H1 (cell line): ENCODE measurements at places on chromosomes 11 and 22. TPM values are rescaled to one million over a fixed set of nuclear protein-coding genes. Genes with fewer than 3 reads are reported as not detected.
A peak's percentile ranks its signal among the peaks of the same experiment; 100 is the strongest.

Gene SMC1B
- total RNA-seq = not detected in 2 replicates

Gene PACSIN3
- 47.2 and 59.3 TPM in 2 replicates for total RNA-seq

Gene CCDC188
- total RNA-seq = not detected in 2 replicates

Gene RGL4
- total RNA-seq = not detected in 2 replicates

Gene AMBRA1
- 35.6 and 37.4 TPM in 2 replicates for total RNA-seq

Gene DSCAML1
- 0.19 and 0.27 TPM in 2 replicates for total RNA-seq

Gene AAMDC
- total RNA-seq = 19.5 and 20.9 TPM in 2 replicates

Gene APOA4
- not detected in 2 replicates for total RNA-seq

Gene TM7SF2
- total RNA-seq = 40.1 and 42.4 TPM in 2 replicates

Gene BCO2
- total RNA-seq = 0.63 and 0.82 TPM in 2 replicates

Gene SCARF2
- 9.8 and 10.0 TPM in 2 replicates for total RNA-seq

Gene NRIP3
- 7.1 and 7.8 TPM in 2 replicates for total RNA-seq

Gene CFAP300
- 1.5 and 2.1 TPM in 2 replicates for total RNA-seq

Gene BTBD18
- total RNA-seq = not detected in 2 replicates

Gene PITPNM1
- total RNA-seq = 52.7 and 55.0 TPM in 2 replicates

Gene GLYAT
- total RNA-seq = not detected in 2 replicates

- no peak for DNase-seq
These were observed 23.1 kb downstream of the CD6 start for GRCh38 chr11:60994541-60995080.

GRCh38 chr11:120867531-120867930, 156.4 kb upstream of the TBCEL start:
- DNase-seq = no peak

DNA sequence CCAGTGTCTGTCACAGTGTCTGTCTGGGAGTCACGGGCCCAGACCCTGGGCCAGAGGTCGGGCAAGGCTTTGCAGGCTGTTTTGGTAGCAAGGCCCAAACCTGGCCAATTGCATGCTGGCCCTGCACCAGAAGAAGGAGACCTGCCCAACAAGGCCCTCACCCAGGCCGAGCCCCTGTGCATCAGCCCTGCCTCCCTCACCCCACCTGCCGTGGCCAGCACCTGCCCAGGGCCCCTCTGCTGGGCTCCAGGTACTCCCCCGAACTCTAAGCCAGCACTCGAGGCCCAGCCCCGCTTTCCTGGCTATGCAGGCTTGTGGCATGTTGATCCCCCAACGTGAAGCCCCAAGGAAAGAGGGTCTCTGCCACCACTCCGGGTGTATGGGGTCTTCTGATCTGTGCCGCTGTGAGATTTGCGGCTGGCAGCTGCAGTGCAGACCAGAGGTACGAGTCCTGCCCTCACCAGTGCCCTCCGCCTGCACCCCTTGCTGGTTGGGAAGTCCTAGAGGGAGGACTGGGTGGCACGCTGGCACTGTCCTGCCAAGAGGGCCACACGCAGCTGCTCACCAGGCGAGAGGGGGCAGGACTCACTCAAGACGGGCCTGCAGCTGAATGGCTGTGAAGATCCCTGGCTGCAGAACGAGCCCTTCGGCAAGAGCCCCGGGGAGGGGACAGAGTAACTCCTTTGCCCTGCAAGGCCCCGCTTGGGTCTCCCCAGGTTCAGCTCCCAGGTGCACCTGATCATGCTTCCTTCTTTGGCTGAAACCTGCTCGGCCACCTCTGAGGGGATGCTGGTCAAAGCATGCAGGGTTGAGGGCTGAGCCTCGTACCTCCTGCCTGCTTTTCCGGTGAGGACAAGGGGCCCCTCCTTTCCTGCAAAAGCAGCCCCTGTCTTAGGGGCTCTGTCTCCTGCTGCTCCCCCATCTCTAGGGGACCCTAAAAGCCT, 6.7 kb upstream of the SEPTIN5 start:
- no peak for DNase-seq

- DNase-seq = no peak
These were observed 64.2 kb downstream of the HIPK3 start for GRCh38 chr11:33321422-33321821.

DNA sequence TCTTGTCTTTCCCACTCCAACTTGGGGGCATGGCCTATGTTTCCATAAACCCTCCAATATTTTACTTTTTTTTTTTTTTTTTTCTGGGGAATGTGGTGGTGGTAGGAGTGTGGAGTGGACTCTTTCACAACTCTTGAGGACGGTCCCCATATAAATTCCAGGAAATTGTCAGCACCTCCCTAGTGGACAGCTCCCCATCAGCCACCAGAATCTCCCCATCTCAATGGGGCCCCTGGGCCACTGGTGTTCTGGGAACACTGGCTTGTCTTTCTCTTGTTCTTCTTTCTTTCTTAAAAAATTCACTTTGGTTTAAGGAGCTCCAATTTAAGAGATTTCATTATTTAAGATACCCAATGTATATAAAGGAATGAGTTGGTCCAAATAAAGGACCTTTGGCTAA, 74.1 kb downstream of the ADM start:
- DNase-seq = peak; percentile 57

GRCh38 chr11:73344191-73344607, 32.0 kb upstream of the RELT start:
- no peak for DNase-seq

GRCh38 chr11:122598971-122599370, 56.6 kb upstream of the UBASH3B start:
- no peak for DNase-seq

GRCh38 chr11:843086-843734, 558 bp downstream of the TSPAN4 start:
- no peak for DNase-seq

- DNase-seq = no peak
These were observed 9.2 kb downstream of the FADD start for GRCh38 chr11:70212227-70212811.

DNA sequence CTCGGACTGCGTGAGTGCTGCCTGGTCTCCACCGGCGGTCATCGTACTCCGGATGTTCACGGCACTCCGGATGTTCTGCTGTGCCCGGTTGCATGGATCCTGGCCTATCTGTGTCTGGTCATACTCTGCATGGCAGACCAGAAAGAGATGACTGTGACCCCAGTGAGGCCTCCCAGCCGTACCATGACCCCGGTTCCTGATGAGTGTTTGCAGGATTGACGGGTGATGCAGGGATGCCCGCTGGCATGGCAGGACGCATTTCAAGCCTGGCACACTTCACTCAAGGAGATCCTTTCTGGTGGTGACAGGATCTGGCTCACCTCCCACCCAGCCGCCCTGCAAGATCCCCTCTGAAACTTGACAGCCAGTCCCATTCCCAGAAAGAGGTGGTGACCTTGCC, 6.3 kb downstream of the GLB1L2 start:
- no peak for DNase-seq

DNA sequence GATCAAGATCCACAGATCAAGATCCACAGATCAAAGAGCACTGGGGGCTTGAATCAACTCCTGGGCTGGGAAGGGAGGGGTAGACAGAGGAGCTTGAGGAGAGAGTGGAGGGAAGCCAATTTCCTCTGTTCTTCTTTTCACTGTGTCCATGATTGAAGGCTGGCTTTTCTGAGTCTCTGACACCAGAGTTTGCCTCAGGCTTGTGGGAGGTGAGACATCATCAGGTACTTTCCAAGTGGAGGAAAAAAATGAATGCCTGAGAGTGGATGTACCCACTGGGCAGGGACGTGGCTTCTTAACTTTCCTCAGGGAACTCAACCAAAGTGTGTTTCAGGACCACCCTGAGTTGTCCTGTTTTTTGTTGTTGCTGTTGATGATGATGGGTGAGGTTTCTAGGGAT, 11.0 kb upstream of the HEPHL1 start:
- DNase-seq = no peak

DNA sequence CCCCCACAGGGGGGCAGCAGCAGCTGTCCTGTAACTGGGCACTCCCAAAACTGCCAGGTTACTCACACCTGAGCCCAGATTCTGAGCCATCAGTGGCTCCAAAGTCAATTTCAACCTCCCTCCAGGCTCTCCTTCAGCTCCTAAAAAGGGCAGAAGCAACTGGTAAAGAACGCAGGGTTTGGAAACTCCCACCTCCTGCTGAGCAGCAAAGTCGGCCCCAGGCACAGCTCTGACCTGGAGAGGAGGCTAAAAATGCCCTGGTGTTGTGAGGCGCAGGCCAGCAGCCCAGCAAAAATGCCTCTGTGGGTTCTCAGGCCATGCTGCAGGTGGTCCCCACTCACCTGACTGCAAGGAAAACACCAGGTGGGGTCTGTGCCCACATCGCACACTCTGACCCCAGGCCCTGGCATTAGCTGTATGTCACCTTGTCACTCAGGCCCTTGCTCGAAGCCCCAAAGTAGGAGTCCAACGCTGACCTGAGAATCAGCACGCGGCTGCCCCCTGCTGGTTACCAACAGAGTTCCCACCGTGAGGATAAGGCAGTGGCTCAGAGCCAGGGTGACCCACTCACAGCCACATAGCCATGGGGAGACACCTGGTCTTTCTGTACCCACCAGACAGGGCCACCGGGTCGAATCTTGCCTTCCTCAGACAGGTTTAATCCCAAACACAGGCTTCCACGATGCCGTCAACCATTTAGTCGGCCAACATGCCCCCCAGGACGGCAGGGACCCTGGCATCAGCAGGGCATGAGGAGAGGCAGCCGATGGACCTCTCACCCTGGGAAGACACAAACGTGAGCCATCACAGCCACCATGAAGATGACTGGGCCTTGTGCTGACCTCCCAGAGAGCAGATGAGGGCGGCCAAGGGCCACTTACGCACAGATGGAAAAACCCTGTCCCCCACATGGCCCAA, 11.1 kb downstream of the POLR3H start:
- DNase-seq = no peak

DNA sequence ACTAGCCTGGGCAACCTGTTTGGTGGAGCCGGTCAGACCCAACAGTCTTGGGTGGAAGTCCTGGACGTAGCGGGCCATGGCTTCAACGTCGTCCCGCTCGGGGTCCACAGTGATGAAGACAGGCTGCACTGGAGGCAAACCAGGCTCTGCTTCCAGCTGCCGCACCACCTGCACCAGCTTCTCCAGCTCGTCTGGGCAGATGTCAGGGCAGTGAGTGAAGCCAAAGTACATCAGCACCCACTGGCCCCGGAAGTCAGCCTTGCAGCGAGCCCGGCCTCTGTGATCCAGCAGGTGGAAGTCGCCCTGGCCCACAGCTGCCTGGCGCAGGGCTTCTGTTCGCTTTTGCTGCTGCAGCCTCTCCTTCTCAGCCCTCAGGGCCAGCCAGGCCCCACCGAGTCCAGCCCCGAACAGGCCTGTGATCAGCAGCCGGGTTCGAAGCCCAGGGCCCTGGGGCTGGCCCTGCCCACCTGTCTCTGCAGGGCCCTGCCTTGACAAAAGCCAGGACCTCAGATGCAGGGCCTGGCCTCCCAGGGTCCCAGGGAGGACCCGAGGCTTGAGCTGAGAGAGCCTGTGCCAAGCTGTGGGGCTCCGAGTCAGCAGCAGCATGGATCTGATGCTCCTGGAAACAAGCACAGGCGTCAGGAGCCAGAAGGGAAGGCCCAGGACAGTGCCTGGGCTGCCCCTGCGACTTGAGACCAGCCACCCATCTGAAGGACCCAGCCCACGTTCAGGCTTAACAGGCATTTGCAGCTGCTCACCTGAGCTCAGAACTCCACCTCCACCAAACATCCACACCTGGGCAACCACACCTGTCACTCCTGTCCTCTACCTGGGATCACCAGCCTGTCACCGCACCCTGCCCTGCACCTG, 1.4 kb downstream of the SCO2 start:
- no peak for DNase-seq

GRCh38 chr22:31496735-31497146, 405 bp downstream of the SFI1 start:
- DNase-seq = no peak

DNA sequence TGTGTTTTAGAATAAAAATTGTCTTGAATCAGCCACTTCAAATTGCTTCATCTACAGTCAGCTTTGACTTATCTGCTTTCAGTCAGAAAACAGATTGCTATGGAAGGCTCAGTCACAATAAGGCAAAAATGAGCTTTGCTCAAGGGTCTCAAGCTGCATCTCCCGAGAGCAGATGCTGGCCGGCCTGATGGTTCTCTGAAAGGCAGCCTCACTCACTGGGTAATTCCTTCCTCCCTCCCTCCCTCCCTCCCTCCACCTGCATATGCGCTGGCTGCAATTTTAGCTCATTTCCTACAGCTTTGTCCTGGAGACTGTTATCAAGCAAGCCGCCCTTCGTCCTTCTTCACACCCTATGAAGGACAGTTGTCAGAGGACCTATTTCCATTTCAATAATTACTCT, 1.6 kb upstream of the IZUMO1R start:
- no peak for DNase-seq

GRCh38 chr11:116519499-116519898, 253.3 kb downstream of the BUD13 start:
- no peak for DNase-seq

- no peak for DNase-seq
These were observed 47.0 kb upstream of the ARFGAP3 start for GRCh38 chr22:42904050-42904449.

DNA sequence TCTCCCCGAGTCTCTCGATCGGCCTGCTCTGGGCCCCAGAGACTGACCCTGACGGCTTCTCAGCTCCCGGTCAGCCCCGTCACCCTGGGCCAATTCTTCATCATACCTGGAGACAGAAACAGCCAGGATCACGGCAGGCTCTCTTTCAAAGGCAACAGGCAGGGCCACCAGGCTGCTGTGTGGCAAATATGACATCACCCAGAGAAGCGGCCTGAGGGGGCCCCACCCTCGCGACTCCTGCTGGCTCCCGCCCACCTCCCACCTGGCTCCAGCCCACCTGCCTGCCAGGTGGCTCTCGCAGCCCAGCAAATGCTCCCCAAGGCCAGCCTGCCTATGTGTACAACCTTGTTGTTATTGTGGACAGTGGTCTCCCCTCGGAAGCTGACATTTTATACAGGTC, 24.9 kb upstream of the PACSIN2 start:
- DNase-seq = no peak

DNA sequence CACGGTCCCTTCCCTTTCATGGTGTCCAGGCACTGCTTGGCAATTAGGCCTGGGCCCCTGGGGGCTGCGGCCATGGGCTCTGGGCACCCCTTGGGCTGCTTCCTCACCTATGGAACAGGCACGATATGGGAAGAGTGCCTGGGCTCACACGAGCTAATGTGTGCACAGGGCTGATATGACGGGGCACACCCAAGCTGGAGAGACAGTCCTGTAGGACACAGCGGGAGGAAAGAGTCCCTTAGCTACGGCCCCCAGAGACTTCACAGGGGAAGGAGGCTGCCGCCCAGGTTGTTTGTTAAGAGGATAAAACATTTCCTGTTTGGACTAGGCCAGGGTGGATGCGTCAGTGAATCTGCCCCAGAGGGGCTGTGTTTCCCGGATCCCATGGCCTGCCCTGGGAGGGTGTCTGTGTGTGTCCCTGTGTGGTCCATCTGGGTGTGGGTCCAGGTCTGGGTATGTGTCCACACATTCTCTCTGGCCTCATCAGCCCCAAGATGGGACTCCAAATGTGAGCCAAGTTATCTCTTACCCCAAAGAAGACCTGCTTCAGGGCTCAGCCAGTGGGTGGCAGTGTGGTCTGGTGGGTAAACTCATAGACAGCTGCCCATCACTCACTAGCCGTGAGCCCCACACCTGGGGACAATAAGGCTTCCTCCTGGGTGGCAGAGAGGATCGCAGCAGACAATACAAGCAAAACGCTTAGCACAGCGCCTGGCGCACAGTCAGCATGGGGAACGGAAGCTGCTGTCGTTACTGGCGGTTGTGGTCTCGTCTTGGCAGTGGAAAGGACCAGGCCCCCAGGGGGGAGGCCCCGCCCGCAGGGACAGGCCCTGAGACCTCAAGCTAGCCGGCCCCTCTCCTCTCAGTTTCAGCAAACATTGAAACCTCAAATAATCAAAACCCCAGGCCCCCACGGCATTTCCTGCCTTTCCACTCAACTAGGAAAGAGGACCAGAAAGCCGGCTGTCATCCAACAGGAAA, 3.2 kb upstream of the EMID1 start:
- DNase-seq = no peak

- no peak for DNase-seq
These were observed 202.8 kb upstream of the SEZ6L start for GRCh38 chr22:25966448-25966913.

GRCh38 chr11:65625628-65626342, 10.2 kb downstream of the PCNX3 start:
- DNase-seq = no peak
